ENCODE measurements at places on chromosomes 2 and 18. TPM values are rescaled to one million over a fixed set of nuclear protein-coding genes. Genes with fewer than 3 reads are reported as not detected.

Gene HOXD1
- 10.0 TPM for total RNA-seq

Gene CRACDL
- 0.54 TPM for total RNA-seq

Gene LCT
- total RNA-seq: under 0.01 TPM

Gene FBXO48
- total RNA-seq: 0.34 TPM

Gene PLCD4
- 1.3 TPM for total RNA-seq

Gene RPRM
- not detected for total RNA-seq

Gene GCG
- not detected for total RNA-seq

Gene CD207
- 0.11 TPM for total RNA-seq

Gene B4GALT6
- total RNA-seq: 5.0 TPM

Gene C2orf92
- 2.3 TPM for total RNA-seq

Gene TMEM247
- not detected for total RNA-seq

Gene HOXD4
- total RNA-seq: 3.5 TPM

Gene CYP26B1
- total RNA-seq: under 0.01 TPM

Gene PLA2R1
- 22.3 TPM for total RNA-seq

Gene IGFBP5
- 2.0 TPM for total RNA-seq

Gene SLC4A3
- 0.26 TPM for total RNA-seq

Gene GULP1
- total RNA-seq: 3.3 TPM

Gene ANKRD29
- 6.2 TPM for total RNA-seq

Gene REG1B
- total RNA-seq: not detected

Gene NPPC
- not detected for total RNA-seq

Gene DOCK10
- total RNA-seq: 2.4 TPM

Gene FSHR
- not detected for total RNA-seq

Gene TSPYL6
- not detected for total RNA-seq

Gene NYAP2
- not detected for total RNA-seq

Gene ERBB4
- total RNA-seq: under 0.01 TPM

Gene VIT
- under 0.01 TPM for total RNA-seq

Gene DNAJC5G
- total RNA-seq: 0.60 TPM

Gene COL4A4
- total RNA-seq: under 0.01 TPM

Gene SIX3
- total RNA-seq: not detected

Gene TMEM198
- under 0.01 TPM for total RNA-seq

Gene SATB2
- 1.4 TPM for total RNA-seq

Gene ANKRD30B
- under 0.01 TPM for total RNA-seq

Gene TUBB8B
- total RNA-seq: 0.11 TPM

Gene ACMSD
- not detected for total RNA-seq

Gene ANKRD30BL
- total RNA-seq: not detected

Gene RNF125
- 3.9 TPM for total RNA-seq

Gene NAT8
- total RNA-seq: not detected

Gene CRYGC
- not detected for total RNA-seq

Gene PXDN
- 187 TPM for total RNA-seq

Gene RPE
- 86.6 TPM for total RNA-seq

Gene RAPH1
- 40.2 TPM for total RNA-seq

Gene TOGARAM2
- not detected for total RNA-seq

Gene IL1RN
- not detected for total RNA-seq

Gene MAIP1
- total RNA-seq: 19.3 TPM

Gene SLC5A7
- total RNA-seq: not detected
